Activated T-cell treated with anti-CD3 and anti-CD28 coated beads, Interleukin-2, amount 50 U/mL, for 72 hours (primary cell): ENCODE measurements at places on chromosomes 5 and 9.

- DNase-seq = no peak
Measured at GRCh38 chr5:65292196-65292595, 189.5 kb downstream of the ADAMTS6 start.

DNA sequence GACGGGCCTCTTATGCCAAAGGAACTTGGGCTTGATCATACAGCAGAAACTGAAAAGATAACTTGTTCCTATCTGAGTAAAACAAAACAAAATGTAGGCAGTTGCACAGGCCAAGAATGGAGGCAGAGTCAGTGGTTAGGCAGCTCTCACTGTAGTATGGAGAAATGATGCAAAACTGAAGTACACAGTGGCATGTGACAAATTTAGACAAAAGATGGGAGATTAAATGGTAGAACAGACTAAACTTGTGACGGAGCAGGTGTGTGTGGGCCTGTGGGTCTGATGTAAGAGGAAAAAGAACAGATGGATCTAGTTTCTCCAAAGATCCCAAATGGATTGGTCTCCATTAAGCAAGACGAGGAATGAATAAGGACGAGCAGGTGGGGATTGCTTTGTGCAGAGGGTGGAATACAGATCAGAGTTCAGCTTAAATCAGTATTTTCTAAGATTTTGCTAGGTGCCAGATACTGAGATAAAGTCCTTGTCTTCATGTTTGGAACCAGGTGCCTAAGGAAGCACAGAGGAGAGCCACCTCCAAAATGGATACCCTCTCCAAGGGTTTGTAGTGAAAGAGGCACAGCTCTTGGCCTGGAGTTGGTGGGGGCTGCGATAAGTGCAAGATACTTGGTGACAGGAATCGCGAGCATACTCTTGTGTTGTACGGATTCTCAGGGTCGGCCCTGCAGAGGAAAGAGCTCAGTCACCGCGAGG, 722 bp upstream of the DCP2 start:
- DNase-seq = peak; percentile 33

DNA sequence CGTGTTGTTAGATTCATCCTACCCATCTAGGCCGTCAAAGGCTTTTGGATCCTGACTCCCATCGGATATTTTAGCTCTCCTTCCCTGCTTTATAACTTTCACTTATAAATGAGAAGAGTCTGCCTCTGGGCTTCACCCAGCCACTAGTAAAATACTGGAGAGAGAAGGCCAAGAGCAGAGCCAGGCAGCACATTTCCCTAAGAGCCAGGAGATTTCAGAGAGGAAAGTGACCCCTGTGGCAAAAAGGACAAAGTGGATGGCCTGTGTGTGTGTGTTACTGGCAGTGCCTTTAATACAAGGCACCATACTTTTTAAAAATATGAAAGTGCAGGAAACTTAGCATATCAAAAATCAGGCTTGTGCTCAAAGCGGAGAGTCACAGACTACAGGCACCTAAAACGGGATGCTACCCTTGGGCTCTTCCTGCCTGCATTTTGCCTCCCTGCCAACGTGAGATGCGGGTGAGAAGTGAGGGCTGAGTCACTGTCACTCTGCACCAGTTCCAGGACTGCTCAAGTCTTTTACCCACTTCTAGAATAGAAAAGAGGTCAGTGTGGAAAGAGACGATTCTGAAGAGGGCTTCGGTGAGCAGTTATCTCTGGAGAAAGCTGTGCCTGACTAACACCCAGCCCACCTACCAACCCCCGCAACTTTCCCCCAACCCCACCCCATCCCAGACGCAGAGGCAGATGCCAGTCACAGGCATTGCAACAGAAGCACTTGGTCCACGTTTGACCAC, 15.9 kb downstream of the NFIL3 start:
- DNase-seq = no peak

- no peak for DNase-seq
Measured at GRCh38 chr9:115058684-115059315, 59.2 kb downstream of the TNC start.

- DNase-seq = peak; percentile 21
Measured at GRCh38 chr9:22097707-22098106, 88.6 kb upstream of the CDKN2B start.

DNA sequence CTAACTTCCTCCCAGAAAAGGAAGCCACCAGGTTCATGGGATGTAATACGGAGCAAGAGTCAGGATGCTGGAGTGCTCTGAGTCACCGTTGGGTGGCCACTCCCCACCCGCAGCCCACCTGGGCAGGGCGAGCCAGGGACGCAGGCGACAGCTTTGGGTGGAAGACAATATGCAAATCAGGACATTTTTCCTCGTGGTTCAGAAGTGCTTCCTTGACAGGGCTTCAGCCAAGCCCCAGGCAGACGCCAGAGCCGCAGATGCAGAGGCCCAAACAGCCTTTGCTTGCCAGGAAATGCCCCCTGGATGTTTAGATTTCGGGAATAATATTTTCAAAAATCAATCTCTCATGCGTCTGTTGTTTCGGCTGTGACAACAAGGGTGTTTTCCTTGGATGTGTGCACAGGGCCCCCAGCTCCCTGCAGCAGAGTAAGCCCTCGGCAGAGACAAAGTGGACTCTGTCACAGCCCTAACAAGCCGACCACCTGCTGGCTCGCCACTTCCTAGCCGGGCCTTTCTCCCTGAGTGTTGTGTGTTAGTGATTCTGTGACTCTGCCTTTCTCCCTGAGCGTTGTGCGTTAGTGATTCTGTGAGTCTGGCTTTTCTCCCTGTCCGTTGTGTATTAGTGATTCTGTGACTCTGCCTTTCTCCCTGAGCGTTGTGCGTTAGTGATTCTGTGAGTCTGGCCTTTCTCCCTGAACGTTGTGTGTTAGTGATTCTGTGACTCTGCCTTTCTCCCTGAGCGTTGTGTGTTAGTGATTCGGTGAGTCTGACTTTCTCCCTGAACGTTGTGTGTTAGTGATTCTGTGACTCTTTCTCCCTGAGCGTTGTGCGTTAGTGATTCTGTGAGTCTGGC, 11.8 kb upstream of the SLC9A3 start:
- no peak for DNase-seq

GRCh38 chr5:59103303-59103702, 520.4 kb downstream of the RAB3C start:
- no peak for DNase-seq
